NCI-H187 (cell line): ENCODE measurements at places on chromosomes 7 and 10.

GRCh38 chr10:38047666-38048065 is 37.2 kb downstream of the ZNF33A start:
- no peak for DNase-seq

DNA sequence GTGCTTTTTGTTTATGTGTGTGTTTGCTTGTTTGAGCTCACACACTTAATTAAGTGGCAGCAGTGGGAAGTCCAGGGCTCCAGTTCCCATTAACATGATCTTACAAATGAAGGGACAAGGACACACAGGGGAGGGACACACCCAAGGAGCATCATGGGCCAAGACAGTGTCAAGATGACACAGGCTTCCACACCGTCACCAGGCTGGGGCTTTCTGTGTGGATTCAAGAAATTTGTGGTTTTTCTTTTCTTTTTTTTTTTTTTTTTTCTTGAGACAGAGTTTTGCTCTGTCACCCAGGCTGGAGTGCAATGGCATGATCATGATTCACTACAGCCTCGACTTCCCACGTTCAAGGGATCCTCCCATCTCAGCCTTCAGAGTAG is 173.6 kb downstream of the KIAA1217 start:
- DNase-seq, result no peak

- DNase-seq, result no peak
Observed at GRCh38 chr7:129161524-129162225, 17.2 kb downstream of the TSPAN33 start.

- no peak for DNase-seq
Observed at GRCh38 chr7:93890464-93891068, at the start of gene TFPI2. TSS of gene TFPI2 (minus strand) at chr7:93890753. CDS start at chr7:93890678, 75 bp downstream.

GRCh38 chr10:125742465-125742864 is 23.0 kb downstream of the EDRF1 start:
- DNase-seq, result no peak

DNA sequence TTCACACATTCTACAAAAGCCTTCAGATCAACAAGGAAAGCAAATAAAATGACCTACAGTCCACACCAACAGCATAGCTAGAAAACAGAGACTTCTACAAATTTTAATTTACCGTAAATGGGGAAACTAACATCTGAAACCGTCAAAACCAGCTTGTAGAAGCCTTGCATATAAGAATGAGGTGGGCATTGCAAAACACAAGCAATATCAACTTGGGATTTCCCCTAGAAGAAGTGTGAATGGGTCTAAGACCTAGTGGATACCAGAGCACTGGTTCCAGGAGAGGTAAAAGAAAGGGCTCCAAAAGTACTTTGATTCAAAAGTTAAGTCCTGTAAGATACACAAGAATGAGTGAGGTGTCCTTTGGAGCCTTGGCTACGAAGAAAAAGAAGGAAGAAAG is 18.7 kb downstream of the RTKN2 start:
- DNase-seq, result no peak

GRCh38 chr10:10394933-10395658 is 622.6 kb upstream of the CELF2 start:
- no peak for DNase-seq

DNA sequence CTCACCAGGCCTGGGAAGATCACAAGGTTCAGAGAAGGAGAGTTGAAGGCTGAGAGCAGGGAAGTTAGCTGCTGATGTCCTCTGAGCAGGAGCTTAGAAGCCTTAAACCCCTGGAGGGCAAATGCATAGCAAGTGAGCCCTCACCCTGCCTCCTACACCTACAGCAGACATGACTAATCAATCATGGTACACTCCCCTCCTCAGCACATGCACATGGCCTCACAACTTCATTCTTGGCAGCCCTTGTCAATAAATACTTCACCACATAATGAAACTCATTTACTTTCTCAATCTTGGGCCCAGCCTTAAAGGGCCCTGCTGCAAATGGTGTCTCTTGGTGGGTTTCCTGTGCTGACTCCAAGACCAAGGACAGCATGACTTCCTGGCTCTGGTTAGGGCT is 12.9 kb downstream of the MMRN2 start:
- DNase-seq, result no peak

- DNase-seq, result no peak
Observed at GRCh38 chr7:30915005-30915601, 3.5 kb downstream of the AQP1 start.

DNA sequence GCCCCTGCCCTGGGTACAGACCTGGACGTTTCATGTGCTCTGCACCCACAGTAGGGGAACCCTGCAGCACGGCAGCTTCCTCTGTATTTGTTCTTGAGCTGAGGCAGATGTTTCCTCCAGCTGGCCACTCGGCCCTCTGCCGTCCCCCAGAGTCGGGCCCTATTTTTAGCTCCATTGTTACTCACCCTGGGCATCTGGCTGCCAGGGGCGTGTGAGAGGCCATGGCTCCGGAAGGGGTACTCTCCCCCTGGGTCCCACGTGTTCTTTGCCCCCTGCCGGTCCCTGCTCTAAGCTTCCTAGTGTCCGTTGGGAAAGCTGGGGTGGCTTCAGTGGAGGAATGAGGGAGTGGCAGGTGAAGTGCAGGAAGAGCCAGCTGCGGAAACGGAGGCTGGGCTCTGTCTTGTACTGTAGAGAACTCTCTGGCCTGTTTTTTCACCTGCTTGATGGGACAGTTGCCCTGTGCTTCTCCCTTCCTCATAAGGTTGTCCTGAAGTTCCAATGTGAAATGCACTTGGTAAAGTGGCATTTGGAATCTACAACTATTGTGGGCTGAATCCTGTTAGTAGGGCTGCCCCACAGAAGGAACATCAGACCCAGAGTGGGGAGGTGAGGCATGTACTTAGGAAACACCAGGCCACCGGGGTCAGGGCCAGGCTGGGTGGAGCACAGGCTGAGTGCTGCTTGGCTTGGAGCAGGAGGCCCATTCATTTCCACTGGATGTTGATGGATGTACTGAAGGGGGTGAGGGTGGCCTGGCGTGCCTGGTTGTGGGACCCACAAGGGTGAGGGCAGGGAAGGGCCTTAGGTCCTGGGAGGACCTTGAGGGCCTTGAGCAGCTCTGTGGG is 30.6 kb downstream of the PALD1 start:
- DNase-seq, result no peak

- DNase-seq, result no peak
Observed at GRCh38 chr7:87875151-87876039, 765 bp downstream of the SLC25A40 start.

DNA sequence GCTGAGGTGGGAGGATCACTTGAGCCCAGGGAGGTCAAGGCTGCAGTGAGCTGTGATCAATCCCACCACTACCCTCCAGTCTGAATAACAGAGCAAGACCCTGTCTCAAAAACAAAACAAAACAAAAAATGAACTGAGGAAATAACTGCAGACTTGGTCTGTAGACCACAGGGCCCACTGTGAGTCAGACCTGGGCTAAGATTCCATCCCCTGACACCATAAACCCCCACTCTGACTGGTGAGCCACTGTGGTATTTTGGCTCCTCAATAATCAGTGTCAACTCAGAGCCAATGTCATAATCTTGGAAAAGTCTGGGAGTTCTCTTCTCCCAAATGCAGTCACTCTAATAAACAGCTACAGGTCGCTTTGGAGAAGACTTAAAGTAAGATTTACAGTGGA is 24.0 kb upstream of the ERCC6 start:
- no peak for DNase-seq

- DNase-seq, result peak; percentile 36
Observed at GRCh38 chr7:111763221-111763801, 201.0 kb upstream of the IMMP2L start.

- no peak for DNase-seq
Observed at GRCh38 chr7:155763691-155764437, 48.4 kb downstream of the SHH start.

DNA sequence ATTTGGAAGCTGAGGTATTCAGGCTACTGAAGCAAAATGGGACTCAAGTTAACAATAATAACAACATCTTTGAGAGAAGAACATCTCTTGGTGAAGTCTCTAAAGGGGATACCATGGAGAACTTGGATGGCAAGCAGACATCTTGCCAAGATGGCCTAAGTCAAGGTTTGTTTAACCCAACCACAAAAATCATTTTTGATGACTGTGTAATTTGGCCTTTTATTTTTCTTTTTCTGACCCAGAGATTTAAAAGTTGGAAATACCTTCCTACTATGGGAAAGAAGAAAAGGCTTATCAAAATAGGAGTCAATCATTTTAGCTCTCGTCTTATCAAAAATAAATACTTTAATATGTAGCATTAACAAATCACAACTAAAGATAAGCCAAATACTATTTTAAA is 72.4 kb downstream of the PON1 start:
- no peak for DNase-seq

DNA sequence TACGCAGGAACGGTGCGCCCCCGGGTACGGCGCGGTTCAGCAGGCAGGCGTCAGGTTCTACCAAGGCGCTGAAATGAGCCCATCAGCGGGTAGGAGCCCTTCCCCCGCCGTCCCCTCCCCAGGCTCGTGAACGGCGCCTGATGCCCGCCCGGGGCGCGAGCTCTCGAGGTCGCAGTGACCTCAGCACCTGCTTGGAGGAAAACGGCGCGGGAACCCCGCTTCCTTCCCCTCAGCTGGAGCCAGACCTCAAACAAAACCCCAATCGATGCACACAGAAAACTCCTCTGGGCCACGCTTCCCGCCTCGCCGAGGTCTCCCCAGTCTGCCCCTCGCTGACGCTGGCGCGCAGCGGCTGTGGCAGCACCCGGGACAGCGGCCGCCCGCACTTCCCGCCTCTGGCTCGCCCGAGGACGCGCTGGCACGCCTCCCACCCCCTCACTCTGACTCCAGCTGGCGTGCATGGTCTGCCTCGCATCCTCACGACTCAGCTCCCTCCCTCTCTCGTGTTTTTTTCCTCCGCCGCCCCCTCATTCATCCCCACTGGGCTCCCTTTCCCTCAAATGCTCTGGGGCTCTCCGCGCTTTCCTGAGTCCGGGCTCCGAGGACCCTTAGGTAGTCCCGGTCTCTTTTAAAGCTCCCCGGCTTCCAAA is 514 bp upstream of the GAD2 start:
- DNase-seq, result no peak

- no peak for DNase-seq
Observed at GRCh38 chr10:3530783-3531645, 254.0 kb downstream of the KLF6 start.

- no peak for DNase-seq
Observed at GRCh38 chr7:82675396-82675795, 231.8 kb upstream of the CACNA2D1 start.

- DNase-seq, result no peak
Observed at GRCh38 chr7:80842022-80842790, 76.6 kb downstream of the SEMA3C start.

- DNase-seq, result no peak
Observed at GRCh38 chr10:117137911-117138642, at the start of gene VAX1. TSS of gene VAX1 (minus strand) at chr10:117138270. CDS start at chr10:117138056, 214 bp downstream.

- DNase-seq, result no peak
Observed at GRCh38 chr10:28444031-28444430, 88.9 kb upstream of the WAC start.

GRCh38 chr7:151351967-151352366 is 10.4 kb downstream of the NUB1 start:
- DNase-seq, result no peak

- DNase-seq, result no peak
Observed at GRCh38 chr10:51767103-51767763, 67.8 kb upstream of the CSTF2T start.

GRCh38 chr7:126718419-126718818 is 534.3 kb downstream of the GRM8 start:
- DNase-seq, result peak; percentile 24

DNA sequence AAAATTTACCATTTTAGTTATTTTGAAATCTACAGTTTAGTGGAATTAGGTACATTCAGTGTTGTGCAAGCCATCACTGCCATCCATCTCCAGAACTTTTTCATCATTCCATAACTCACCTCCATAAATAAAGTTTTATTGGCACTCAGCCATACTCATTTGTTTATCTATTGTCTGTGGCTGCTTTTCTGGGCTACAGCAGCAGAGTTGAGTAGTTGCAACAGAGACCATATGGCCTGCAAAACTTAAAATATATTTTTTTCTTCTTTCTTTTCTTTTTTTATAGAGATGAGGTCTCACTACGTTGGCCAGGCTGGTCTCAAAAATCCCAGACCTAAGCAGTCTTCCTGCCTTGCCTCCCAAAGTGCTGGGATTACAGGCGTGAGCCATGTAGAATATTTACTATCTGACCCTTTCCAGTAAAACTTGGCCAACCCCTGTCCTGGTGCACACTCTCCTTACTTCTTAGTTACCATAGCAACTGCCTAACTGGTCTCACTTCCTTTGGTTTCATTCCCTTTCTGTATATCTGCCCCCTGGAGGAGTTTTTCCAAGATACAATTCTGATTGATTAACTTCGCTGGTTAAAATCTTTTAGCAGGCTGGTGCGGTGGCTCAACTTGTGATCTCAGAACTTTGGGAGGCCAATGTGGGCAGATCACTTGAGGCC is 133.2 kb downstream of the CUX1 start:
- no peak for DNase-seq

GRCh38 chr7:134396031-134396430 is 62.9 kb downstream of the AKR1B1 start:
- no peak for DNase-seq

DNA sequence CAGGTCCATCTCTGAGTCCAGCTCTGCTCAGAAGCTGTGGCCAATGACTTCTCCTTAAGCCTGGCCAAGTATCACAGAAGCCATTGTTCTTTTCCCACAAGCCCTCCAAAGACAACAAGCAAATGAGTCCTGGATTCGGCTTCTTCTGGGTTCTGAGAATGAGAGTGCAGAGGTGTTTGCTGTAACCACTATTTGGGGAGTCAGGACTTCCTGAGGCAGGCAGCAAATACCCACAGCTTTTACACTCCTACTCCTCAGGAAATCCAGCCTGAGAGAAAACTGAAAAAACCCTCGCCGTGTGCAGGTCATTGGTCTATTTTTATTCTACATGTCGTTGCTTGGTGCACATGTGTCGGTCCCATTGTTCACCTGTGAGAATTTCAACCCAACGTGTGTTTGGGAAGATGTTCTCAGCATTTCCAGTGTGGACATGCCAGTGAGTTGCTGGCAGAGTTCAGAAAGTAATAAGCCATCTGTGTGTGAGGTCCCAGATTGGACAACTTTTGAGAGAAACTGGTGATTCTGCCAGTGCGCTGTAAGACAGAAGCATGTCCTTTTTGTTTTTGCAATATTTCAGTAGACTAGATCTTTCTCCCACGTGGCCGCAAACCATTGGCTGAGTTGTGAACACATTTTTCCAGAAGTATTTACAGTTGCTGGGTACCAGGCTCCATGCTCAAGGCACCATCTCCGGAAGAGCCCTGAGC is 121.6 kb upstream of the LYZL2 start:
- no peak for DNase-seq

- no peak for DNase-seq
Observed at GRCh38 chr7:126818393-126819196, 434.1 kb downstream of the GRM8 start.

GRCh38 chr7:68679459-68680234 is 918.6 kb upstream of the AUTS2 start:
- no peak for DNase-seq

GRCh38 chr10:94235461-94235860 is 127.3 kb downstream of the NOC3L start:
- DNase-seq, result no peak

- DNase-seq, result no peak
Observed at GRCh38 chr7:124411796-124412195, 353.8 kb downstream of the GPR37 start.
